Fibroblast of villous mesenchyme (primary cell): ENCODE measurements at places on chromosomes 5 and 9. TPM values are rescaled to one million over a fixed set of nuclear protein-coding genes. Genes with fewer than 3 reads are reported as not detected.

- peak; percentile 21 for DNase-seq
Observed at GRCh38 chr5:141100243-141100805, at the start of gene PCDHB3. PCDHB3 (plus strand) TSS chr5:141100473; CDS start chr5:141100650, 177 bp downstream.

- DNase-seq, result peak; percentile 13
Observed at GRCh38 chr5:141598391-141599345, 20.1 kb downstream of the DIAPH1 start.

GRCh38 chr5:73482383-73483136, 15.7 kb upstream of the BTF3 start:
- peak; percentile 3 for DNase-seq

DNA sequence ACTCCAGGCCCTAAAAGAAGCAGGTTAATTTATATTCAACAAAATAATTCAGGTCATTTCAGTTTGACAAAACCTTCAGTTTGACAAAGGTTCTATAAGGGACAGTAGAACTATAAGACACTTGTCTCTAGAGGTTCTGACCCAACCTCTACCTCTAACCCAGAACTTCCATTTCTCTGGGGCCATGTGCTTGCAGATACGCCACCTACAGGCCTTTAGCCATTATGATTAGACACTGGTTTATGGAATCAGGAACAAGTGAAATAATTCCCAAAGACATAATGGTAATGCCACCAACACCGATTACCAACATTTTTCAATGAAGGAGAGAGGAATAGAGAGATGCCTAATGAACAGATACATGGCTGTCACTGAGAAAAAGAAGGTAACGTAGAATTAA, 733.9 kb downstream of the PRELID2 start:
- DNase-seq, result no peak

DNA sequence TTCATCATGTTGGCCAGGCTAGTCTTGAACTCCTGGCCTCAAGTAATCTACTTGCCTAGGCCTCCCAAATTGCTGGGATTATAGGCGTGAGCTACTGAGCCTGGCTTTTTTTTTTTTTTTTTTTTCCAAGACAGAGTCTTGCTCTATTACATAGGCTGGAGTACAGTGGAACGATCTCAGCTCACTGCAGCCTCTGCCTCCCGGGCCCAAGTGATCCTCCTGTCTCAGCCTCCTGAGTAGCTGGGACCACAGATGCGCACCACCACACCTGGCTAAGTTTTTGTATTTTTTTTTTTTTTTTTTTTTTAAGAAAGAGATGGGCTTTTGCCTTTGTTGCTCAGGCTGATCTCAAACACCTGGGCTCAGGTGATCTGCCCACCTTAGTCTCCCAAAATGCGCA, 26.2 kb upstream of the GPR21 start:
- DNase-seq, result no peak

MYORG gene
- total RNA-seq, result 0.64 and 1.3 TPM in 2 replicates

LSM11 gene
- total RNA-seq, result 4.5 and 5.6 TPM in 2 replicates

- no peak for DNase-seq
Observed at GRCh38 chr9:106801816-106802215, 61.1 kb upstream of the ZNF462 start.

DNA sequence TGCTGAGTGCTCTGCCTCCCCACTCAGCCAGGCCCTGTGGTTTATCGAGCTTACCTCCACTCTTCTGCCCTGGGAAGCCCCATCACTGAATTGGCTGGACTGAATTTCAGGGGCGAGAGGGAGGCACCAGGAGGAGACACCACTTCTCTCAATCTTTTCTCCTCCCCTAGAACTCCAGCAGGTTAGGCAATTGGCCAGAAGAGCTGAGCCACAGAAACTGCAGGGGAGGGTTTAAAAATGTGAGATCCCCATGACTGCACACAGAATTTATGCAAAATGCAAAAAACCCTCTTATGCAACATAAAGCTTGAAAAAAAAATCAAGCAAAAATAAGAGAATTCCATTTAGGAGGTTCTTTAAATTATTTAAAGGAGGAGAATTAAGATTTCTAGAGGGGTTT, 29.9 kb downstream of the TUT7 start:
- DNase-seq, result peak; percentile 63

AMACR gene
- 9.7 and 17.7 TPM in 2 replicates for total RNA-seq

KCTD16 gene
- 0.97 and 3.0 TPM in 2 replicates for total RNA-seq

N4BP3 gene
- total RNA-seq, result 0.43 and 0.64 TPM in 2 replicates
